Activated CD4-positive, alpha-beta T cell treated with anti-CD3 and anti-CD28 coated beads, Interleukin-2, amount 50 U/mL, for 16 hours (primary cell): ENCODE measurements at places on chromosomes 7 and 10.

DNA sequence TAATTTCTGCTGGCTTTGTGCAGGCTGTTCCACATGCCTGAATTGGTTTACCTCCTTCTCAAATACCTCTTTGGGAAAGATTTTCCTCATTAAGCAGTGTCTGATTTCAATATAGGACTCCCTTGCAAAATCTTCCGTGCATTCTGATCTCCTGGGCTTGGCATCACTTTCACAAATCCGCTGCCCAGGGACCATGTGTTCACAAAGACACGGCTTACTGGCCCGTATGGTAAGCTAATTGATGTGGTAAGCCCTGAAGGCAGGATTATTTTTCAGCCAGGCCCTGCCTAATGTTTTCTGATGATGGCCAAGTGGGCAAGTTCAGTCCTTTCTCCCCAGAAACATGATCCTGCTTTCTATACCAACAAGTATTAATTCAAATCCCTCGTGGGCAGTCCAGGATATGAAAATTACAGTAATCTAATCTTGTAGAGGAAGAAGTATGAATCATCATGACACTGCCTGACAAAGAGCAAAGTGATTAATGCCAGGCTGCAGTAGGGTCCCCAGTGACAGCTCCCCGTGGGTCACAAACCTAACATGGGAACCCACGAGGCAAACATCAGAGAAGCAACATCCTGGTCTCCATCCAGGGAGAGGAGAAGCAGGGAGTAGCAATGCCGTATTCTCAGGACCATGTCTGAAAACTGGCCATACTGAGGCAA, 11.6 kb upstream of the SVIL start:
- no peak for DNase-seq

GRCh38 chr7:41911792-41912191, 208.9 kb upstream of the INHBA start:
- no peak for DNase-seq

GRCh38 chr10:32205670-32206069, 141.3 kb downstream of the EPC1 start:
- no peak for DNase-seq

DNA sequence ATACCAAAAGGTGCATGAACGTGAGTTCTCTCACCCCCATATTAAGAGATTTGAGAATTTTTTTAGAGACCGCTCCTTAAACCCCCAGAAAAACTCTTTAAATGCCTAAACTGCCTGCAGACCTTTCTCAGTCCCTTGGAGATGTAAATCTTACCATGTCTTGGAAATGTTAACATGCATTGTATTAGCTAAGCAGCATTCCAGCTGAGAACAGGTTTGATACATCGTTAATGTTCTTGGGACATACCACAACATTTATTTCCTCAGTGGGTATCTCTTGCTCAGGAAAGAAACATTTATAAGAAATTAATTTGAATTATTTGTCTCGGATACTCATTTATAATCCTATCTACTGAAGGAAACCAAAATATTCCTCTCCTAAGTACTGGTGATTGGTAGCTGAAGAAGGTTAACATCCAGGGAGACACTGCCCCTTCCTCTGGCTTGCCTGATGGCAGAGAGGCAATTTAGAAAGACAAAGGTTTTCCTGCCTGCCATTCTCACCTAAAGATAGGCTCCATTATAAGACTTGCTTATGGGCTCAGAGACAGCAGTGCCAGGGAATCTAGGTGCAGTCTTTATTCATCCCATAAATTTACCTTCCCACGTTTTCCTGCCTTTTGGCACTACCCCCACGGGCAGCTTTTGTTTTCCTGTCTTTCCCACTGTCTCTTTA, 141.2 kb downstream of the COBL start:
- DNase-seq = no peak

DNA sequence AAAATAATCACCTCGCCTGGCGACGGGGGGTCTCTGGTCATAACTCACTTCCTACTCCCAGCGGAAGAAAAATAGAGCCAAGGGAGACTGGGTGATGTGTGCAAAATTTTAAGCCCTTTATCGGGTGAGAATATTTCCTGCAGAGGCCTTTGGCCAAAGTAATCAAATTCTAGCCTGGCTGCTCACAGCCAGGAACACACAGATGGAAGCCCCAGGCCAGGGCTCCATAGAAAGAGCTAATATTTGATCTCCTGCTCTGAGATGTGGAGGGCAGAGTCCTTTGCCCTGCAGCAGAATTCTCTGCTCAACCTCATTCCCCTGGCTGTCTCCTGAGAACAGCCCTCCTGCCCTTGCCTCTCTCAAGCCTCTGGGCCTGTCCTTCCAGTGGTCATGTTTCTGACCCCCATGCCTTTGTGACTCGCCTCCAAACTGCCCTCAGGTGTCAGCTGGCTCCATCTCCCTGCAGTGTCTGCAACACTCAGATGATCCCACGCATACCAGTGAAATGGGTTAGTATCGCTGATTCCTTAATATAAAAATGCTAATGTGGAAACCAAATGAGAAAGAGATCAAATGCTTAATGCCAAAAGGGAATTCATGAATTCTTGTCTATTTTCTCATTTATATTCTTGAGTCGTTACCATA, 34.5 kb downstream of the FRMD4A start:
- no peak for DNase-seq

- no peak for DNase-seq
Observed at GRCh38 chr7:159136013-159136412, 8.7 kb downstream of the VIPR2 start.

DNA sequence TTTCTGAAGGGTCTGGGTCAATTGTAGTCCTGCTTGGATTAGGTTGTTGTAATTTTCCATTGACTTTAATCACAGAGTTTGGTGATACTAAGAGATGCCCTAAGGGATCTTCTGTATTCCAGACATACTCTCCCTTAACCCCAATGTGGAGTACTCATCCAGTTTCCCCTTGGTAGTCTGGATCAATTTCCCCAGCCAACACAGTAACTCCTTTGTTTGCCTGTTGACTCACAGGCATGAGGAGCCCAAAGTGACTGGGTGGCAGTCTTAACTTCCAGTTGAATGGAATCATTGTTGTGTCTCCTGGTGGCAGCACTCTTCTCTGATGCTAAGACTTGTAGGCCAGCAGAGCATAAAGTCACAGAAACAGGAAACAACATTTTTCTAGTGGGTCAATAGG, 41.5 kb upstream of the PIK3CG start:
- no peak for DNase-seq

DNA sequence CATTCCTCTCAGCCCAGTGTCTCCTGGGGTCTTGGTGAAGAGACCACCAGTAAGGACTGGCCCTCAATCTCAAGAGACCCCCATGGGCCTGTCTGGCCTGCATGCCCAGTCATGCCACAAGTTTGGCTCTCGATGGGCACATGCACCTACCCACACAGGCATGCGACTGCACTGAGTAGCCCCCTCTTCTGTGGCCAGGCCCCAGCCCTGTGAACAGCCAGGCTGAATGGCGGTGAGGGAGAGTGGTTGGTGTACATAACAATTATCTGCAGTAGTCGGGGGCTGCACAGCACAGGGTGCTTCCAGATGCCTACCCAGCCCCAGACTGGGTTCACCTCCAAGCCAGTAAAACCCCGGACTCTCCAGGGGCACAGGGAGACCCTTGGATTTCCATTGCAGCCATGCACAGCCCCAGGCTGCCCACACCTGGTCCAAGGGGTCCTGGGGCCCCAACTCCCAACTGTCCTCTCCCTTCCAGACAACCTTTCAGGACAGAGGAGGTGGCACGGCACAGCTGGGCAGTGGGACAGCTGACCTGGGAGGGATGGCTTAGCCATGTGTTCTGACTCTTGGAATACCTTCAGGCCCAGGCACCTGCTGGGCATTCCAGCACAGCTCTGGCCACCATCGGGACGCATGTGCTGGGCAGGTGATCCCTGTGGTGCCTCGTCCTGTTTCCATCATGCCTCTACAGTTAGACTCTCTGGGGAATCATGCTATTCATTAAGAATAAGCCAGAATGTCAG, 21.0 kb upstream of the CSGALNACT2 start:
- no peak for DNase-seq

- DNase-seq = no peak
Observed at GRCh38 chr10:88954458-88955083, 2.0 kb upstream of the ACTA2 start.

DNA sequence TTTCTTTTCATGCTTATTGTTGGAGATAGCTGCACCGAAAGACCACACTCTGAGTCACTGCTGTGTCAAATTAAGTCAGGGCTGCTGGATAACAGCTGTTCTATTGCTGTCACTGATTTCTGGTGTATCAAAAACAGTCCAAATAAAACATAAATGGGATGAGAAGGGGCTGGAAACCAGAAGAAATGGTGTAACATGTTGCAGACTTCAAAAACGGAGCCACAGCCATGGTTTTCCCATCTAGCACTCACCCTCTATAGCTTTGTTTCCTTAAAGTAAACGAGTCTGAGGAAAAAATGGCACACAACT, 103.3 kb upstream of the DIP2C start:
- no peak for DNase-seq

DNA sequence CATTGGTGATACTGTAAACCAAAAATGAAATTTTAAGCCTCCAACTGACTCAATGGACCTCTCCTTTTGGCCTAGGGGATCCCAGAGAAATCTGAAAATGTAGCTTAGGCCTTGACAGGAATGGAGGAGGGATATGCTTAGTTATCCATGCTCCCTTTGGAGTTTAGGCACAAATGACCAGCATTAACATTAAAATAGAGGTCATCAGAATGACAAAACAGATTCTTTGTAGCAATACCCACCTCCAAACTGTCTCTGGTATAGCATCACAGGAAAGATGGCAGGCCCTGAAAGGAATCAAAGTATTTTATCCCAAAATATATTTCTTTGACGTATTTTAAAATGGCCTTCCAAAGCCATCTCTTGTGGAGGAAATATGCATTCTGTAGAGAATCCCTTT, 39.1 kb upstream of the LRRN3 start:
- DNase-seq = no peak

DNA sequence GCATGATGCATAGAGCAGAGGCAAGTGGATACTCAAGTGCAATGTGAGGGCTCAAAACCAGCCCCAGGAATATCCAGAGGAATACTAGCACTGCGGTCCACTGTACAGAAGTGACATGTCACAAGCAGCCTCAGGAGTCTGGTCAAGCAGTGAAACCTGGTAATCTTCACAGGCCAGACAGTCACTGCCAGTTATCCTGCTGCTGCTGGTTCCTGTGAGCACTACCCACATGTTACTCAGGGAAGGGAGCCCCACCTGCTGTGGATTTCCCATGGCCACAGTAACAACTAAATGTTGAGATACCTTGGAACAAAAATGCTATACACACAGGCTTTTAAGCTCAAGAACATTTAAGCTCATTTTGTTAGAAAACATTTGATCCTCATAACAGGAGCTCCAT, 103.0 kb downstream of the RNF133 start:
- DNase-seq = no peak

DNA sequence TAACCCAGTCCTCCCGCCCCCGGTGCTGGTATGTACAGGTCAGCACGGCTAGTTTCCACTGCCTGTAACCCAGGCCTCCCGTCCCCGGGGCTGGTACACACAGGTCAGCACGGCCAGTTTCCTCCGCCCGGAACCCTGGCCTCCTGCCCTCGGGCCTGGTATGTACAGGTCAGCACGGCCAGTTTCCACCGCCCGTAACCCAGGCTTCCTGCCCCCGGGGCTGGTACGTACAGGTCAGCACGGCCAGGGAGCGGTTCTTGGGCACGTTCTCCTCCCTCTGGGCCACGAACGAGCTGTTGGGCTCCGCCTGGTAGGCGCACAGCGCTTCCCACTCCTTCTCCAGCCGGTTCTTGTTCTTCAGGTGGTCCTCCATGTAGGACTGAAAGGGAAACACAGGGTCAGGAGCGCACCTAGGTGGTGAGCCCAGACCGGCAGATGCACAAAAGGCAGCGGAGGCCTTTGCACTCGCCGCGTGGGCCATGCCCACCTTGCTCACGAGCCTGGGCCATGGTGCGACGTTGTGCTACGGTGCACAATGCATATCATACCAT, 284.4 kb downstream of the DNAJB6 start:
- no peak for DNase-seq

- no peak for DNase-seq
Observed at GRCh38 chr10:126593968-126594701, 76.4 kb downstream of the C10orf90 start.

DNA sequence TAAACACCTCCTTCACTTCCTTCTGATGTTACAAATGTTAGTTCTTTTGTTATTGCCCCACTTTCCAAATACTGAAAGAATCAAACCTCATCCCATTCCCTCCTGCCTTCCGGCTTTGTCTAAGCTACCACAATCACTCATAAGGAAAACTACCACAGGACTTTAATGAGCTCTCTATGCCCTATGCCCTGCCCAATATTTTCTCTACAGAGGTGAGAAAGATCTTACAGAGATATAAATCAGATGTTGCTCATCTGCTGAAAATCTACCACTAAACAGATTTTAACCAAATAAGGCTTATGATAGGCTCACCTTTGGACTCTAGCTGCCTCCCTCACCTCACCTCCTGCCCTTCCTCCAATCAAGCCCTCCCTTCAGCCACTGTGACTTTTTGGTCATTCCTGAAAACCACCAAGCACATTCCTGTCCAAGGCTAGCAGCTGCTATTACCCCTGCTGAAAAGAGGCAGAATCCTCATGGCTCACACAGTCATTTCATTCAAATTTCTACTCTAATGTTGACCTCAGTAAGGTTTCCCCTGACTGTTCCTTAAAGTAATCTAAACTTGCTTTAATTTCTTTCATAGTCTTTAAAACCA, 7.7 kb downstream of the ZNF33B start:
- DNase-seq = no peak

DNA sequence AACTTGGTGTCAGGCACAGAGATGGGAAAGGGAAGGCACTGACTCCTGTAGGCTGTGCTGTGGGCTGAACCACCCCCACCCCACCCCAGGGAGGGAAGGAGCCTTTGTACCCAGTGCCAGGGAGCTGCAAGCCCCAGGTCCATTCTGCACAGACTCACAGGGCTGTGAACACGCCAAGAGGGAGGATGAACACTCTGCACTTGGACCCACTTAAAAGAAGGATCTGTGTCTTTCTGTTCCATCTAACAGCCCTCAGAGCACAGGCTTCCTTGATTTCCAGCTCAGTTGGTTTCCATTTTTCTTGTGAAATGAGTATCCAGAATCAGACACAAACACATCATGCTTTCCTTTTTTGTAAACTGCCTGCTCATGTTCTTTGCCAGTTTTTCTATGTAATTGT, 84.9 kb downstream of the GRB10 start:
- DNase-seq = no peak

GRCh38 chr7:28889290-28889689, 68.8 kb downstream of the TRIL start:
- no peak for DNase-seq

- DNase-seq = no peak
Observed at GRCh38 chr10:106609470-106610266, 554.8 kb downstream of the SORCS1 start.
